MV-4-11 (cell line): ENCODE measurements at places on chromosomes 2 and 18.

DNA sequence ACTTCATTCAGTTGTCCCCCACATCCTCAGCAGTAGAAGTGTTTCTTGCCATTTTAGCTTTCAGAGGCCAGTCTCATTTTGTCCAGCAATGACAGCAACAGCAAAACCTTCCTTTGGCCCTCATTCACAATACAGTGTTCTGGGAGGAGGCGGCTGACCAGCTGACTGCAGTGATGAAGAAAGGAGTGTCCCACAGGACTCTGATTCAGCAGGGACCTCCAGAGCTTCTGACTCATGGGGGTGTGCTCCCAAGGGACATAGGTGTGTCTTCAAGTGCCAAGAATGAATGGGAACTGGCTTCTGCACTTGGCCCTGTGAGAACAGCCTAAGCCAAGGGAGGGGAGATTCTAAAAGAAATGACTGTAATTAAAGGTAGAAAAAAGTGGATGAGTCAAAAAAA lies 147.0 kb upstream of the PELI1 start:
- DNase-seq = no peak

- DNase-seq = no peak
Measured at GRCh38 chr2:23286758-23287704, 97.9 kb upstream of the KLHL29 start.

GRCh38 chr18:43271593-43272432 lies 5.5 kb downstream of the SYT4 start:
- DNase-seq = no peak

GRCh38 chr18:78833833-78834232 lies 145.8 kb upstream of the SALL3 start:
- DNase-seq = no peak

- DNase-seq = no peak
Measured at GRCh38 chr2:119756837-119757236, 2.9 kb upstream of the PTPN4 start.

GRCh38 chr2:215332872-215333595 lies 21.2 kb downstream of the ATIC start:
- no peak for DNase-seq

GRCh38 chr2:182186132-182186735 lies 200.6 kb downstream of the PPP1R1C start:
- DNase-seq = peak; percentile 4

GRCh38 chr18:70028084-70028483 lies 80.4 kb upstream of the CD226 start:
- DNase-seq = no peak

DNA sequence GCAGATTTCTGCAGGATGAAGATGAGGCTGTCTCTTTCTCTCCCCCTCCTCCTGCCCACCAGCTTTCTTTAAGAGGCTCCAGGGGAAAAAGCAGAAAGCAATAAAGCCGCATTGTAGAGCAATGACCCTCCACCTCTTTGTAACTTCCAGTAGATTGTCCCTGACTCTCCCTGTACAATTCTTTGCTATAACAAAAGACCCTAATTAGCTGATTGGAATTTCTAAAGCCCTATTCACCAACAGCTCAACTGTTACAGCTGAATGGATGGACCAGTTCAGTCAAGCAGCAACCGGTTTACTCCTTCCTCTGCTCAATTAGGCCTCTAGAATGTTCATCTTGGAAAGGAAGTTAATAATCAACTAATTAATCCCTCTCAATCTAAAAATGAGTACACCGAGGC lies 301.0 kb downstream of the STK39 start:
- DNase-seq = no peak

DNA sequence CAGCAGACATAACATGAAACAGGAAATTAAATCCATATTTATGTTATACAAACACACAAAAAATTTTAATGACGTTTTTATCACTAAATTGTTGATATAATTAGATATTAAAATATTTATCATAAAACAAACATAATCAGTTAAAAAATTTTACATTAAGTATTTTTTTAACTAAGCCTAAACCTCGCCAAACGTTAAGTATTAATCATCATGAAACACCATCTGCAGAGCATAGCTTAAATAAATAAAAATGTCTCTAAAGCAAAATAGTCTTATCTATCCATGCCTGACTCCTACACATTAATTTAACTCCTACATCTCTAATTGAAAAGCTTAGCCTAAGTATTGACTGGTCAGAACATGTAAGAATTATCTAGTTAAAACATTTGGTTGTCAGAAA lies 271.6 kb upstream of the RND3 start:
- DNase-seq = no peak

DNA sequence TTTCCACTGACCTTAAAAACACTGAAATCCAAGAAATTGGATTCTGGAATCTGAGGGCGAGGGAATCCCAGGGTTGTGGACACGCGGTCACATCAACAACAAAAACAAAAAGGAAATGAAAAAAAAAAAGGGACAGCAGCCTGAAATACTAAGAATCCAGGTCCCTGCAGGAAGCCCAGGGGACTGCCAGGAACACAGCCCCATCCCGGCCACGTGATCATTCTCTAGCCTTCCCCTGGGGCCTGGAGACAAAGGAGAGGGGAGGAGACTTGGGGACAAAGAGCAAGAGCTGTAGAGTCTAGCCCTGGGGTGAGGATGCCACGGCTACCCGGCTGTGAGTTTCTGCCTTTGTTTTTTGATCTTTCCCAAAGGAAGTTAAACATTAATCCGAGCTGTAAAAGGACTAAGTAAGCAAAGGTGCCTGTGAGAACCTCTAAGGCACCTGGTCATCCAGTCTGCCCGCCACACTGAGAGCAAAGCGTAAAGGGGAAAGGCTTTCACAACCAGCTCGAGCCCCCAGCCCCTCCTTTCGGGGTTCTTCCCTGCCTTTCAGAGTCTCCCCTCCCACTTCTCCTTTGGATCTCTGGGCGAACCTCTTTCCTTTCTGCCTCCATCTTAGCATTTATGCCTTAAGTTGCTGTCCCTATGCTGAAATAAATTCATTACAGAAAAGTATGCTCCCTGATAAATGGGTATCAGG lies 57.9 kb upstream of the MSH2 start:
- DNase-seq = no peak

DNA sequence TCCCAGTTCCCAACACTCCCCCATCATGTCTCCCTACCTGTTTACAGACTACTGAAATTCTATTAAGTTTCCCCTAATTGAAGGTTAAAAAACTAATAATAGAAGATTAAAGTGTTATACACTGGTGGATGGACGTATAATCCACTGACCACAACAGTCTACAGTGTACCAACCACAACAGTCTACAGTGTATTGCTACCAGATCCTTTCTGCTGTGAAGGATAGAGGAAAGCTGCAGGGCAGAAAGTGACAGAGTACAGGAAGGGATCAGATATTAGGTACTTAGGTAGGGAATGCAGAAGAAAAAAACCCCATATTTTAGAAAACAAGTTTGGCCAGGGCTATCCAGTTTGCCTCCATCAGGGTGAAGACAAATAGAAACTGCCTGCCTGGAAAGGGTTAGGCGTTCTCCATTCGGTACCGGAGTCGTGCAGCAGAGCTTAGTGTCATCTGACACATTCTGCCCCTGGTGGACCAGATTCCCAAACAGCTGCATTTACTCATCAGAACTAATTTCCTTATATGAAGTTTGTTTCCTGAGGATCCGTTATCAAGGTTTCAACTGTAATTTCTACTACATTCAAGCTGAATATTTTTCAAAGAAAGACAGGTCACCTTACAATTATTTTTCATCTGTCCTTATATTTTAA lies 49.9 kb downstream of the KLF7 start:
- DNase-seq = no peak

GRCh38 chr2:12498704-12499103 lies 218.0 kb upstream of the TRIB2 start:
- no peak for DNase-seq

GRCh38 chr2:215419769-215420470 lies 15.9 kb downstream of the FN1 start:
- no peak for DNase-seq

GRCh38 chr18:36688020-36688965 lies 140.5 kb downstream of the TPGS2 start:
- peak; percentile 26 for DNase-seq

- no peak for DNase-seq
Measured at GRCh38 chr2:15861172-15861822, 79.1 kb upstream of the MYCN start.

DNA sequence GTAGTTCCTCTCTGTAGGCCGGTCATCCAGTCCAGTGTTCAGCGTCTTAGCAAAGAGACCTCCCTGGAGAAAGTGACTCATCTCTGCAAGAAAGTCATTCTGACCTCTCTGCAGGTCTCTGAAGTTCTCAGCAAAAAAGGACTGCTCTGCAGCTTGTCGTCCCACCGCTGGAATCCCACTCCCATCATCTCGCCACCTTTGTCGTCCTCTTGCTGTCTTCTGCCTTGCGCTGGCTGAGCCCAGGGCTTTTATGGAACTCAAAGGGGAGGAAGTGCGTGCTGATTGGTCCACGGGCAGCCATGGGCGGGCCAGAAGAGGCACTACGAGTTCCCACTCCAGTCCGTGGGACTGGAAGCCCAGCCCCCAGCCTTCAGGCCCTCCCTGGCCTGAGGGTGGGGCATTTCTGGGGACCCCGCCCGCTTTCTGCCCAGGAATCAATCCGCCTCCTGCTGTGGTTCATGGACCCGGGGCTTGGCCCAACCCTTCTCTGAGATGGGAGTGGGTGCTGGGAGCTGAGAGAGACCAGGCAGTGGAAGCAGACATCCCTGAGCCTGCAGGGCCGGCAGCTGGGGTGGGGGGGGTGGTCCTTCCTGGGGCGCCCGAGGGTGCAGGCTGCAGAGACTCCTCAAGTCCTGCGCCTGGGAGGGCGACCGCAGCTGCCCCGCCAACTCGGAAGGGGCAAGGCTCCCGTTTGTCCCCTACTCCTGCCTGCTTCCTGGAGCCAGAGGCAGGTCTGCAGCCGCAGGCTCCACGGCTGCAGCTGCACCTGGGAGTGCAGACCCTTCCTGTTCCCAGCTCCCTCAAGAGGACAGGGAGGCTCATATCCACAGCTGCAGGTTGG lies 660.7 kb upstream of the RAB6C start:
- no peak for DNase-seq

GRCh38 chr2:241617431-241618154 lies 19.4 kb downstream of the THAP4 start:
- DNase-seq = no peak

DNA sequence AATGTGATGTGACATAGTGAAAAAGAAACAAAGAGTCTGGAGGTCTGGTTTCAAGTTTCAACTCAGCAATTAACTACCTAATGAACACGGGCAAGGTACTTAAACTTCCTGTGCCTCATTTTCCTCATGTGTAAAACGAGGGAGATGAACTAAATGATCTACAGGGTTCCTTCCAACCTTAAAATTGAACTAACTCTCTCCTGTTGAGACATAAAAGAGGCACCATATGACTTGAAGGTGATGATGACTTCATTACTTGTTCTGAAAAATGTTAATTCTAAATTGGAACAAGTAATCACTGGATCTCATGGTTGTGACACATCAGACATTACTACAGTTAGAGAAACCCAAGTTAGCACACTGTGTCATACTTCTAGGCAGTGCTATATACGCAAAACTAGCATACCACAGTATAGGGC lies 8.9 kb upstream of the REL start:
- no peak for DNase-seq

DNA sequence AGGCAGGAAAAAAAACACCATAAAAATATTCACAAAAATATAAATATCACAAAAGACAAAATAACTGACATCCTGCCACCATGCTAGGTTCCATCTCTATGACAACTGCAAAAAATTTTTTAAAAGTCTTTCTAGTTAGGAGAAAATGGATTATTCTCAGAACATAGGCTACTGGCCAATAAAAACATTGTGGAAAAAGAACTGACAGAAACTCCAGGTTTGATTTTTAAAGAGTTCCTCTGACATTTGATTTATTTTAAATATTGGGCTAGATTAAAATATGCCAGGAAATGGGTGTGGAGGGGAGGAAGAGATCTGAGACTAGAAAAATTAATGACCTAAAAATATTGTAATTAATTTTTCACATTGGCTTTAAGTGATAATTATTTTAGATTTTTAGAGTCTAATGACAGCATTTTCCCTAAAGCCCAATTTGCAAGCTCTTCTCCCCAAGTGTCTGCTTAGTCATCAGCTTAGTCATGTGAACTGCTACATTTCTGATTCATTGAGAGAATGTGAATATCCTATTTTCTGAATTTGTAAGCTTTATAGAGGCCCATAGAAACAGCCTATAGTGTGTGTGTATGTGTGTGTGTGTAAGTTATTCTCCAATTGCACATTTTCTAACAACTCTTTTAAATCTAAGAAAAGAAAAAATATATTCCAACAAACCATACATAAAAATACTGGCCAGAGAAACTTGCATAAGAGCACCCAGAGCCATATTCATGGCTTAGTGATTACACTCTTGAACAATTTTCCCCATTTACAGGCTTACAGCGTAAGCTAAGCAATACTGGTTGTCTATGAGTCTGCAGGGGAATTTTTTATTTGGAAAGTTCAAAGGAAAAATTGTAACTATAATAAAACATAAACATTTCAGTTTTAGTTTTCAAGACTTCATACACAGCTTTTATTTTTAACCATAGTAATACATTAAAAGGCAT lies 48.4 kb downstream of the TMEFF2 start:
- no peak for DNase-seq

DNA sequence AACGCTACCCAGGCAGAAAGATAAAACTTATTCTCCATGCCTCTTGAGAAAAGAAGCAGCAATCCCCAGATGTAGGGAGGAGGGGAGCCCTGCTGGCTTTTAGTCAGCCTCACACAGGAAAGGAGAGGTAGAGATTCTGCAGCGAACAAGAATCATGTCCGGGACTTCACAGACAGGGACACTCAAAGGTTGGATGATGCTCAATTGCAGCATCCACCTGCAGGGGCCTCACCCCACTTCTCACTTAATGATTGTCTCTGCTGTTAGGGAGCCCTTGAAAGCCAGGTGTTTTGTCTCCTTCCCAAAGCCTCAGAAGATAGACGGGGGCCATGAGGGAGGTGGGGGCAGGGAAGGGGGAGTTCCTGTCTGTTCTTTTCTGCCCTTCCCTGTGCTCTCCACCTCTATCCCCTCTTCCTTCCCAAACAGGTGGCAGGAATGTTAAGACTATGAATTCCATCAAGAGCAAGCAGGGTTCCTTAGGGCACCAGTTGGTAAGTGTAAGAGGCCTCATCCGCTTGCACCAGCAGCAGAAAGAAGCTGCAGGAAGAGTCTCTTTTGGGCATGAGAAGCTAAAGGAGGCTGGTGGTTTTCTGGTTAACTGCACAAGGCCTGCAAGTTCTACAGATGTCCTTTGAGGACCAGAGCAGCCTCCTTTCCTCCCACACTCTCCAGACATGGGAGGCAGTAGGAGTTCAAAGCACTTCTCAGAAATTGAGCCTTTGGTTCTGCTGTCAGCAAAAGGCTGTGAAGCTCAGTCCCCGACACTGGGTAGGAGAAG lies 154.7 kb upstream of the TNP1 start:
- no peak for DNase-seq

GRCh38 chr2:133690780-133691179 lies 122.5 kb upstream of the NCKAP5 start:
- DNase-seq = no peak

DNA sequence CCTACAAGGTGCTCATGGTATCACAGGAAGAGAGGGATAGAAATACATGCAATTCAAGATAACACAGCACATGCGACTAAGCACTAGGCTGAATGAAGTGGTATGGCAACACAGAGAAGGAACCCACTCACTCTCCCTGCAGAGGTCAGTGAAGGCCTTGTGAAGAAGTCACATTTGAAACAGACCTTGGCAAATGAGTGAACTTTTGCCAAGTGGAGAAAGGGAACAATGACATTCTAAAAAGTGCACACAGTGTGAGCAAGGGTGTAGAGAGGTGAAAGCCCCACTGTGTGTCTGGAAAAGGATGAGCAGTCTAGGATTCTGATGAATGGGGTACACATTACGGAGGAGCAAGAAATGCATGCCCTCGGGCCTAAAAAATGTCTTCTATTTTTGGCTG lies 23.3 kb downstream of the KLF7 start:
- peak; percentile 74 for DNase-seq

GRCh38 chr2:32810909-32811495 lies 135.8 kb upstream of the LTBP1 start:
- DNase-seq = no peak
